ENCODE measurements at places on chromosomes 12 and 14.

DNA sequence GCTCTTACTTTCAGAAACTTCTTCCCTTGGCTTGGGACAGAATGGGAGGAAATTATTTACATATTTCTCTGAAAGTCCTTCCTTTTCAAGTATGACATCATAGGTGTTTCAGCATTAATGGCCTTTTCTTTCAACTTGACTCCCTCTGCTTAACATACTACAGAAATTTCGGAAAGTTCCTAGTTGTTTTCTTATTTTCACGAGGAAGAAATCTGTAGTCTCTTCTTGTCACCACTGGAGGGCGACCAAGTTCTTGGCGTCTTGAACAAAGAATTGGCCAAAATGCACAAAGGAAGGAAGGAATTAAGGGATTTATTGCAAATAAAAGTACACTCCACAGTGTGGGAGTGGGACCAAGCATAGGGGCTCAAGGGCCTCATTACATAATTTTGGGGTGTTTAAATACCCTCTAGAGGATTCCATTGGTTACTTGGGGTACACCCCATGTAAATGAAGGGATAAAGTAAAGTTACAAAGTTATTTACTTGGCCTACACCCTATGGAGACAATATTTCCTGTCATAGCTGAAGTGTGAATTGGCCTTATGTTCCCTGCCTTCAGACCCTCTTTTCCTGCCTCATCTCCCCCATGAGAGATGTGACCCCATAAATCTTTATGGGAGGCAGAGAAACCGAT, 70.4 kb downstream of the RPL10L start:
- DNase-seq: no peak

DNA sequence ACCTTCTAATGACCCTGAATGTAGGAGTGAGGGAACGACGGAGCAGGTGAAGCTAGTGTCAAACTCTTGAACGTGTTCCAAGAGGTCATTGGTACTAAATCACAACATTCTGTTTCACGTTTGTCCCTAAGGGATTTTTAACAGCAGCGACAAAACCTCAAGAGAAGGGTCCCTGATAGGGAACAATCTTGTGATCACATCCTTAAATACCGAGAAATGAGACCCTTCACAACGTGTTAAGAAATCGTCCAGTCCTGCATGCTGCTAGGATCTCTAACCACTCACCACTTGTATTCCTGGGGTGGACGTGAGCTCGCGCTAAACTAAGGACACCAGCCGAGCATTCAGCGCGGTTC, 134.1 kb upstream of the KRAS start:
- no peak for DNase-seq

DNA sequence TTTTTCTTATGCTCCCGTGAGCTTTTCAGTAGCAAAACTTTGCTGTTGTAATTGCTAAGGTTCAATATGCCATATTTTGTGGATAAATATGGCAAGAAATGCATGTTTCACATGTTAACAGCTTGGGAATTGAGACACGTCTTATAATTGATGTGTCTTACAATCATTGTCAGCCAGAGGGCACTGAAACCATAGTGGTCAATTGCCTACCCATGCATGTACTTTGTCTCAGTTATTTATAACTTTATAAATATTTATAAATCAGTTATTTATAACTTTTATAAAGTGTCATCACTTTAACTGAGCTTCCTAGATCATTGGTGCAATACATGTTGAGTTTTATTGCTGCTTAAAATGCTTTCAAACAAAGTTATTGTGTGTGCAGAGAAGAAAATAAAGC, 82.0 kb downstream of the CATSPERB start:
- no peak for DNase-seq

GRCh38 chr12:2596441-2596840, 198.3 kb upstream of the FKBP4 start:
- no peak for DNase-seq

GRCh38 chr12:66140731-66141130, 10.2 kb upstream of the LLPH start:
- no peak for DNase-seq

- DNase-seq: no peak
Observed at GRCh38 chr12:93766796-93767523, 89.8 kb downstream of the CRADD start.

DNA sequence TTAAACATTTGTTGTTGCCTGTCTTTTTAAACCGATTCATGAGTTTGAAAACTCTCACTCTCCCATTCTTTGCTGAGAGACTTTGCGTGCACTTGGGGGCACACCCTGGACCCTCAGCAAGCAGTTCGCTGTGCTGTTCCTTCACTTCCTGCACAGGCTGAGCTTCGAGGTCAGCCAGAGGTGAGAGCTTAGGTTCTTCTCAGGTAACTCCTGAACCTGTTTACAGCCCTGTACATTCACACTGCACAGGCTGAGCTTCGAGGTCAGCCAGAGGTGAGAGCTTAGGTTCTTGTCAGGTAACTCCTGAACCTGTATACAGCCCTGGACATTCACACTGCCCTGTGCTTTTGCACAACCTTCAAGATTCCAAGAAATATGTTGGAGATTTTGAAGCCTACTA, 9.8 kb upstream of the CLECL1 start:
- no peak for DNase-seq

GRCh38 chr12:126676434-126676833, 1590.5 kb upstream of the TMEM132C start:
- no peak for DNase-seq

- peak; percentile 5 for DNase-seq
Observed at GRCh38 chr12:45268672-45269411, 52.9 kb downstream of the ANO6 start.

GRCh38 chr12:120702637-120703036, 7.6 kb upstream of the UNC119B start:
- DNase-seq: no peak

DNA sequence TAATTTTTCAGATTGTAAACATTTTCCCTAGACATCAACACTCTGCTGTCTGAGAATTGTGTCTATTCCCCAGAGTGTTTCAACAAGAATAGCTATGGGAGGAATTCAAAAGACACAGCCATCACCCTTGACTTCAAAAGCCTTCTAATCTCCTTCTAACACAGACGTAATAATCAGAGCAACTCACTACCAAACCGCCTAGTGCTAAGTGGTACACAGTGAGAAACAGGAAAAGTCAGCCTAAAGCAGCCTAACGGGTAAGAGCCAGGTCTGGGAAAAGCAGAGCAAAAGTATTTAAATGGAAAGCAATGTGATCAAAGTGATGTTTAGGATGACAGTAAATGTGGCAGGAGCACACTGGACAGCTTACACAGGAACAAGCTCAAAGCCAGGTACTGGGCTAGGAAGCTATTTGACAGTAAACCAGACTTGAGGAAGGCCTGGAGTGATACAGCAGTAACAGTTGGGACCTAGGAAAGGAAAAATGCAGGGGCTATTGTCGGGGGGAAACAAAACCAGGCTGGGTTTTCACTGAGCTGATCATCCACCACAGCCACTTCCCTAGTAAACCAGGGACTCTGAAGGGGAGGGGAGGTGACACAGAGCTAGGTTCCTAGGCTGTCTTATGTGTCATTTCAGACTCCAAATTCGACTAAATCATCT, 29.4 kb downstream of the CORO1C start:
- DNase-seq: no peak

DNA sequence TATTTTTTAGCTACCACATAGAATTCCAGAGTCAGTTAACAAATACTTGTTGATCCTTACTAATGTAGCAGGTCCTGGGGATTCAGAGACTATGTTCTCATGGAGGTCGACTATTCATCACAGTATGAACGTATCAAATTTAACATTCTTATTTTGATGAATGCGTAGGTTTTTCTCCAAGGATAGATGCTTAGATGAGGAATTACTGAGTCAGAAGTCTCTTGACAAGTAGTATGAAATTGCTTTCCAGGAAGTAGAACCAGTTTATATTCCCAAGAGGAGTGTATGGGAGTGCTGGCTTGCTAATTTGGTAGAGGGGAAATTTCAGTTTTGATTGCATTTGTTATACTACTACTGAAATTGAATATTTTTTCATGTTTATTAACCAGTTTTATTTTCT, 42.8 kb upstream of the CRADD start:
- DNase-seq: no peak

GRCh38 chr14:75831952-75832351, 149.8 kb downstream of the TGFB3 start:
- DNase-seq: no peak

DNA sequence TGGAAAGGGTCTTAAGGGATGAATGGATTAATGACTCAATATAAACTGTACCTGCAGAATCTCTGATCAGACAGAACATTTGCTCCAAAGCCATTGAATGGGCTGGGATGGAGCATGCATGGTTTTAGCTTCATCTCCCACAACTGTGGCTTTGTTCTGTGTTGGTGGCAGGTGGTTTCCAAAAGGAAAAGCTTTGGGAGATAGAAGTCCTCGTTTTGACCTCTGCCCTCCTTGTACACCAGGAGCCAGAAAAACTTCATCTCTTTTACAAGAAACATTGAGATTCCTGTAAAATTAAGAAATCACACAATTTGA, 39.5 kb downstream of the GPR65 start:
- DNase-seq: no peak

GRCh38 chr12:96912261-96912660, 5.2 kb downstream of the NEDD1 start:
- DNase-seq: no peak

- DNase-seq: no peak
Observed at GRCh38 chr14:68421116-68421515, 371.8 kb downstream of the ZFP36L1 start.

DNA sequence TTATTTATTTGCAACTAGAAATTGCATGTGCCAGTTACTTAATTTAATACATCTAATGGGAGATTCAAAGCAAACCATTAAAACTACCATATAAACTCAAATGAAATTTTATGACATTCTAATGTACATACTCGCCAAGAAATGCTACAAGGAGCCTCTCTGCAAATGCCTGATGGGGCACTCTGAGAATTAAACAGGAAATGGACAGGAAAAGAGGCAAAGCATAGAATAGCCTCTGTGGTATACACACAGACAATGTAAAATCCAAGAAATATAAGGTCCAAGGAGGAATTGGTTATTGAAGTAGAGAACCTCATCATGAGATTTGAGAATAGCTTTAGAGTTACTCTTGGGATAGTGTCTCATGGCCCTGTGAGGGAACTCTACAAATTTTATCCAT, 41.2 kb downstream of the RAB21 start:
- no peak for DNase-seq

- no peak for DNase-seq
Observed at GRCh38 chr14:103378038-103378854, 7.0 kb upstream of the MARK3 start.
